ENCODE measurements at places on chromosomes 7 and 10.

- DNase-seq = no peak
Measured at GRCh38 chr10:8665322-8665721, 610.8 kb downstream of the GATA3 start.

- peak; percentile 77 for DNase-seq
Measured at GRCh38 chr7:47266131-47266706, 315.7 kb downstream of the TNS3 start.

DNA sequence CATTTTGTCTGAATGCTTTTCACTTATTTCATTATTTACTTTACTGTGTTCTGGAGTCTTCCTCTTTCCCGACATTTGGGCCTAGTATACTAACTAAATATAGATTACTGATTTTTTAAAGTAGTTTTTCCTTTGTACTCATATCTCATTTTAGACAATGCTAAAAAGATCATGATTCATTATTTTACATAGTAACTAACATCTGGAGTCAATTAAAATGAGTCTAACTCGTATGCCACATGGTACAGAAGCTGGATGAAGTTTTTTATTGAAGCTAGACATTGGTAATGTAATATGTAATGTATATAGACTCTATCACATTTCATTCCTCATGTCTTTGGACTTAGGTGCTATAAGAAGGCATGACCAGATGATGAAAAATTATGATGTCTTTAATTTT lies 156.3 kb upstream of the HGF start:
- no peak for DNase-seq

DNA sequence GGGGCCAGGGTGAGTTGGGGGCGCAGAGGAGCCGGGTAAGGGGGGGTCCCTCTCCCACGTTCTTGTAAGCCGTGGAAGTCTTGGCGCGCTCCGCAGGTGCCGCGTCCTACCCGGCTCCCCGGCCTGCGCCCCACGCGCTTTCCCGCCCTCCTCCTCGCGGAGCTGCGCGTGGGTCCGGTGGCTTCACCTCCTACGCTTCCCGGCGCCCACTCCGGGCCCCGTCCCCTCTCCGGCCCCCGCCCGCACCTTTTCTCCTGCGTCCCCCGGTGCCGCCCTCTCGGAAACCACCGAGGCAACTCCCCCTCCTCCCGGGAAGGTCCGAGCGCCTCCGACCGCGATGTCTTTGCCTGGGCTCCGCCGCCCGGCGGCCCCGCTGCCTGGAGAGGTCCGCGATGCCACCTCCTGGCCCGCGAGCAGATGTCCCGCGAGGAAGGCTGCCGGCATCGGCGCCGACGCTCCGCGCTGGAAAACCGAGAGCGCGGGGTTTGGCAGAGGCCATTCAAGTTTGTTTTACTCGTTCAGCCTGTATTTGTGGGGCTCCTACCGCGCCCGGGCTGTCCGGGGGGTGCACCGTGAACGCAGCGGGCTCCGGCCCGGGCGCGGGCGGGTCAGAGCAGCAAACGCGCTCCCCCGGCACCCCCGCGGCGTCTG lies 2.4 kb upstream of the NKX6-2 start:
- peak; percentile 52 for DNase-seq

GRCh38 chr10:120503689-120504088 lies 46.7 kb downstream of the PLPP4 start:
- DNase-seq = no peak

DNA sequence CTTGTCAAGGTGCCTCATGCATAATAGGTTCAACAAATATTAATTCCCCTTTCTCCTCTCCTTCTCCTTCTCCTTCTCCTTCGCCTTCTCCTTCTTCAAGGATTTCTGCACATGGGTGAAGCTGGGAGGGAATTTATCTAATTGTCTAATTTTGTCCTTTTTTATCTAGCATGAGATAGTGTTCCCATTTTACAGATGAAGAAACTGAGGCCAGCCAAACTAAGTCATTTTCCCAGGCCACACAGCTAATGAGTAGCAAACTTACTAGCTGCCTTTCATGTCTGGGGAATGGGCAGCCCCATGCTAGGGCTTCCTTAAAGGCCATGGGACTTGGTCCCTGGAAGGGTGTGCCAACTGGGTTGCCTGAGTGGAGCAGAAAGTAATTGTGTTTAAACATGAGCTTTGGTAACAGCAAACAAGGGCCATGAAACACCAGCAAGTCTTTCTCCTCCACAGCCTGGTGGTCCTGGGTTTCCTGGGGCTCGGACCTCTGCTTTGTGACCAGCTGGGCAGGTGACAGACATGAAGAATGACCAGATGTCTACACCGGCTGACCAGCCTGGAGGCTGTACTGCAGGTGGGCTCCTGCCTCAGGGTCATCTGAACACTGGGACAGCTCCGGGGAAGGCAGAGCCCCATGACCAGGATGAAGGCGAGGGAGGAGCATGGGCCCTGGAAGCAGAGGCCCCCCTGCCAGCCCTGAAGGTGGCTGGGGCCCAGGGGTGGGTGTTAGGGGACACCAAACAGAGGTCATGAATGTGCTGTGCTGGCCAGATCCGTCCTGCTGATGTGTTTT lies 138.0 kb downstream of the PTPN20 start:
- no peak for DNase-seq

GRCh38 chr7:54186336-54186735 lies 355.8 kb upstream of the VSTM2A start:
- no peak for DNase-seq

DNA sequence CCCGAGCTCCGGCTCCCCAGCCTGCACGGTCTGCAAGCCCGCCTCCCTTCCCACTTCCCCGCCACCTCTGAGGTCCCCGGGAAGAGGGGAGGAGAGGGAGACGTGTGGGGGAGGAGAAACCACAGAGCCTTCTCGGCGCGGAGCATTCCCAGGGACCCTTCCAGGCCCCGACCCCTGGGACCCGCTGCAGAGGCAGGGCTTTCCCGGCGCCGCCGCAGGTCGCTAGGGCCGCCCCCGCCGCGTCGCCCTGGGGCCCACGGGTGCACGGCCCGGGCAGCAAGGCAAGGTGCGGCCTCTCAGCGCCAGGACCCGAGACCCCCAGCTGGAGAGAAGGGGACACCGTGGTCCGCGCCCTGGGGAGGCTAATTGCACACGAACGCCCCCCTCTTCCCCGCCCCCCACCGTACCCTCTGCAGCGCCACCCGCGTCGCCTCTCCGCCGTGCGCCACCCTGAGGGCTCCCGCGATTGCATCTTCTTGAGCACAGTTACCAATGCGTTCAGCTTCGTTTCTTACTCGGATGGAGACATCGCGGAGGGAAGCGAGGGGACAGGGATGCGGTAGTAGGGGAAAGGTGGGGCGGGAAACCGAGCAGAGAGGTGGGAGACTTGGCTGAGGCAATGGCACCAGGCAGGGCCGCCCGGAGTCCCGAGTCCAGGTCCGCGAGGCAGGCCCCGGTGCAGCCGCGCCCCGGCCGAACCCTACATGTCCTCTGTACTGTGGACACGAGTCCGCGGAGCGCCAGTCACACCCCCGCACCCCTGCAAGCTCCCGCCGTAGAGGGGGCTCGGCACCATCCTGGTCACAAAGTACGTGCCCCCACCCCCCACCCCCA lies 28.9 kb downstream of the SKIDA1 start:
- no peak for DNase-seq

GRCh38 chr10:61463035-61463909 lies 10.1 kb upstream of the TMEM26 start:
- peak; percentile 46 for DNase-seq

DNA sequence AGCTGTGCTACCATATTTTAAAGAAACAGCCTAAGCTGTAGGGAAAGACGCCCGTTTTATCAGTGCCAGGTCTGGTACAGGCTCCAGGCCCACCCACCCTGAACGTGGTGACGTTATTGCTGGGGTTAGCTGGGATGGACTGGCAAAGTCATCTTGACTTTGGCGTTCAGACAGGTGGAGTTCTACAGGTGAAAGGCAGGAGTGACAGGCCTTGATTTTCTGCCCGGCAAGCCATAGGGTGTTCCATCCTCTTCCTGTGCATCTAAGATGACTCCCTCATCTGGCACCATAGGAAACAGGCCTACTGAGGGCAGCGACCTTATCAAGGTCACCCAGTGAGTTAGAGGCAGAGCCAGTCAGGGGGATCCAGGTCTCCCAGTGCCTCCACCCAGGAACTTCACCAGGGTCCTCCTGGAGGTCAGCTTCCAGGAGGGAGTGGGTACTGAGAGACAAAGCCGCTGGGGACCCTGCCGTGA lies 41.6 kb downstream of the HK1 start:
- no peak for DNase-seq

- DNase-seq = peak; percentile 72
Measured at GRCh38 chr7:134513169-134513752, 14.1 kb upstream of the AKR1B10 start.

DNA sequence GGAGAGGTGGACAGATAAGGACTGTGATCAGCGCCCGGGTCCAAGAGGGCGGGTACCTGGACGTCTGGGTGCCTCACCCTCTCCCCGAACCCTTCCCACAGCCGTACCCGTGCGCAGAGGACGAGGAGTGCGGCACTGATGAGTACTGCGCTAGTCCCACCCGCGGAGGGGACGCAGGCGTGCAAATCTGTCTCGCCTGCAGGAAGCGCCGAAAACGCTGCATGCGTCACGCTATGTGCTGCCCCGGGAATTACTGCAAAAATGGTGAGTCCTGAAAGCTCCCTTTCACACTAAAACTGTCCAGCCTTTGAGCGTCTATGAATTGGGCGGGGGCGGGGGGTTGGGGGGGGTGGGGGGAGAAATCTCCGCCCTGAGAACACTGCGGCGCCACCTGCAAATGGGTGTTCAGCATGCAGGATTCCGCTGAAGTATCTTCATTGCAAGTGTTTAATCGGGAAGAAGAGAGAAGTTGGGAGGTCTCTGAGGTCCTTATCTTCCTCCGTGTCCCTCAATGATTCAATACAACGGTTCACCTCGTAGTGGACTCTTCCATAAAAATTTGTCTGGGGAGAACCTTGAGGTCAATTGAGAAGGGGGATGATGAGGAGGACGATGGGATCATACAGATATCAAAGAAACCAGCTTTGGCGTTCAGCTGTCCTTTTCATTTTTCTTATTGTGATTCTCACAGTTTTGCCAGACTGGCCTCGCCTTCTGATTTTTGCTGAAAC lies 906 bp downstream of the DKK1 start:
- DNase-seq = peak; percentile 8

DNA sequence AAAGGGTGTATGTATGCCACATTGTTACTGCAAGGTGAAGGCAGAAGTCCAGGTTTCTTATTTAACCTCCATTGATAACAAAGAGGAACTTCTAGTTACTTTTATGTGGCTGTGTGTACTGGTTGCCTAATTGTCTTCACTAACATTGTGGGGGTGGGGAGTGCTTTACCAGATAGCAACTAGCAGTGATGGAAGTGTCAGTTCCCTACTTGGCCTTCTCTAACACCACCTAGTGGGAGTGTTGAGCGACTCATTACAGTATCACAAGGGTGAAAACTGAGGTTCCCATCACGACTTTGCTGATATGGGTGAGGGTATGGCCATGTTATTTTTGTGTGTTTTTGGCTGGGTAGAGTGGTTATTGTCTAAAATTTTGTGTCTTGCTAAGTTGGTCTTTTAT lies 274.4 kb downstream of the THSD7A start:
- no peak for DNase-seq

All from AG08395 (cell line).